HT-29 (cell line): ENCODE measurements at places on chromosomes 13 and 19.

DNA sequence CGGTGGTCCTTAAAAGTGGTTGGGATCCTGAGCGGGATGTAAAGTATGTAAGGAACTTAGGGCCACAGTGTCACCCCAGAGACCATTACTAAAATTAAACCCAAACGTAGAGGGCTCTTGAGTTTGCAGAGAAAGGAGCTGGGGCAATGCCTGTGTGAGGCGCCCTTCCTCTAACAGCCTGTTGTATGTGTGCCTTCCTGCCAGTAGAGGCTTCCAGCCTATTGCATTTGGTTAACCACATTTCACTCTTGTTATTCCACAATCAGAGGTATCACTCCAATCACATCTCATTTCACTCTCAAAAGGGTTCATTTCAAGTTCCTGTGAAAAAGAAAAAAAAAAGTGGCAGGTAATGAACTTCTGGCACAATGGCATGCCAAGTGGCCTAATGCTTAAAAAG lies 29.4 kb downstream of the DIAPH3 start:
- no peak for DNase-seq

DNA sequence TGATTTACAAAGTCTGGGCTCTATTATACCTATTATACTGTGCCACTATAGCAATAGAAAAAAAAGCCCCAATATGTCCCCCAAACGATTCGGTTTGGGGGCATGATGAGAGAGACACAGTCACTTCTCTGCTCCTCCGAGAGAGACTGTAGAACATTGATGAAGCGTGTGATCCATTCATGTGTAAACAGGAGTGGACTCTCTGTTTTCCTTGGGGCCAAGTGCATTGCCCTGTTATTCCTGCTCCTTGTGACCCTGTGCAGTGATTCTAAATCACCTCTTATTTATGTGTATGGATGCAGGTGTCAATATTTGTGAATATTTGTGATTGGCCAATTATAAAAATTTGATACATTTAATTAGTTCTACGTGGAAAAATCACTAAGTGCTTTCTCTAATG lies 17.0 kb downstream of the F10 start:
- DNase-seq = no peak

GRCh38 chr19:498511-498891 lies 2.2 kb downstream of the MADCAM1 start:
- no peak for DNase-seq

DNA sequence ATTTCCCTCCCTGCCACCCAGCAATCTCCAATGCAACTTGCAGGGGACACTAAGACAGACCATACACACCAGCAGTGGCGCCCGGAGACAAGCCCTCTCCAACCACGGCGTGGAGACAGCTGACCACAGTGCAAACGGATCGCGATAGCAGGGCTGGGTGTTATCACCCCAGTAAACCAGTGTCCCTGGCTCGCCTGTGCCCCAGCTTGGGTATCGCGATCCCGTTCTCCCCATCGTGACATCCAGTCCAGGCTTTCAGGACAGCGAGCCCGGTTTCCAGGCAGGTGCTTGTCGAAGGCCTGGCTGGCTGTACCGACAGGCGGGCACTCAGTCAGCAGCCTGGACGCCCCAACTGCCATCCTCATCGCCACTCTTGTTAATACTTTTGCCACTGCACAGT lies 20.7 kb upstream of the NANOS2 start:
- DNase-seq = no peak

GRCh38 chr19:13526552-13526951 lies 20.3 kb upstream of the CACNA1A start:
- peak; percentile 22 for DNase-seq

GRCh38 chr13:64457976-64458375 lies 2772.2 kb downstream of the PCDH9 start:
- no peak for DNase-seq

GRCh38 chr13:45833242-45833641 lies 18.3 kb downstream of the SIAH3 start:
- no peak for DNase-seq

DNA sequence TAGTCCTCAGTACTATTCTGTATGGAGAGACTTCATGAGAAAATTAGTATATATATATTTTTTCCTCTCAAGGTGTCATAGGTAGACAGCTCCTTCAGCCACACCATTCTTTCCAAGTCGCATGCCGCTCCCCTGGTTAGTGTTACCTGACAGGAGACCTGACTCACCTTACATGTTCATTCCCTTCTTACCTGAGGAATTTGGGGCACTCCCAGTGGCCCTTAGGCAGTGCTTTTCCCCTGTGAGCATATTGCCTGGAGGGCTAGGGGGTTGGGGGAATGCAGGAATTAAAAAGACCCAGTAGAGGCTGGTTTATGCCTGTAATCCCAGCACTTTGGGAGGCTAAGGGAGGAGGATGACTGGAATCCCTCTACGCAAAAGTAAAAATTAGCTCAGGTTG lies 9.0 kb upstream of the ACTN4 start:
- no peak for DNase-seq

- DNase-seq = no peak
These were observed 6.6 kb upstream of the TPTE2 start for GRCh38 chr13:19567820-19568534.

- DNase-seq = no peak
These were observed 2.1 kb upstream of the RAD23A start for GRCh38 chr19:12943437-12944044.

- DNase-seq = no peak
These were observed 89.2 kb downstream of the DHRS12 start for GRCh38 chr13:51714663-51715168.
